ENCODE measurements at places on chromosomes 12 and 14. TPM values are rescaled to one million over a fixed set of nuclear protein-coding genes. Genes with fewer than 3 reads are reported as not detected.
A peak's percentile ranks its signal among the peaks of the same experiment; 100 is the strongest.

DNA sequence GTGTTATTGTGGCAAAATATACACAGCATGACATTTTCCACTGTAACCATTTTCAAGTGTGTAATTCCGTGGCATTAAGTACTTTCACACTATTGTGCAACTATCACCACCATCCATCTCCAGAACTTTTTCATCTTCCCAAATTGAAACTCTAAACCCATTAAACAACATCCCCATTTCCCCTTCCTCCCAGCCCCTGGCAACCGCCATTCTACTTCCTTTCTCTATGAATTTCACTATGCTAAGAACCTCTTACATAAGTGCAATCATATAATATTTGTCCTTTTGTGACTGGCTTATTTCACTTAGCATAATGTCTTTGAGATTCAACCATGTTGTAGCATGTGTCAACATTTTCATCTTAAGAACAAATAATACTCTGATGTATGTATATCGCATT, 67.8 kb upstream of the PYGL start:
- DNase-seq = no peak

Gene NTS
- not detected for total RNA-seq

- DNase-seq = no peak
Measured at GRCh38 chr14:51576117-51576430, 75.6 kb upstream of the FRMD6 start.

DNA sequence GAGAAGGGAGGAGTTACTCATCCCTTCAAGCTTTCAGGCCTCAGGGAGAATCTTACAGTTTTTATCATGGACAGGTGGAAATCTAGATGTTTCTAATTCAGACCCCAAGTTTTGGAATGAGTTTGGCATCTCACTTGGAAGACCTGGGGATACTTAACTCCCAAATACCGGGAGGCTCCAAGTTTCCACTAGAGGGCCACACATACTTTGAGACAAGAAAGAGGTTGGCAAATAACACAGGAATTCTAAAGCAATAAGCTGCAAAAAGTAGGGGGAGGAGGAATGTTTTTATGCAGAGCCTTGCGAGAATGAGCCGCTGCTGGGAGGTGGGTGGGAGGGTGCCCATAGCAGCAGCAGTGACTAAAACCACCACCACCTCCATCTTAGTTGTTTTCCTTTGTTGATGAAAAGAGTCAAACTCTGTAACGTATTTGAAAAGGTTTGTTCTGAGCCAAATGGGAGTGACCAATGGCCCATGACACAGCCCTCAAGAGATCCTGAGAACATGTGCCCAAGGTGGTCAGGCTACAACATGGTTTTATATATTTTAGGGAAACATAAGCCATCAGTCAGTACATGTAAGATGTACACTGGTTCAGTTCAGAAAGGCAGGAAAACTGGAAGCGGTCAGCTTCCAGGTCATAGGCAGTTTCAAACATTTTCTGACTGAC, 34.2 kb upstream of the RNASE1 start:
- peak; percentile 58 for DNase-seq

- DNase-seq = peak; percentile 18
Measured at GRCh38 chr14:65731933-65732506, 319.5 kb downstream of the FUT8 start.

DNA sequence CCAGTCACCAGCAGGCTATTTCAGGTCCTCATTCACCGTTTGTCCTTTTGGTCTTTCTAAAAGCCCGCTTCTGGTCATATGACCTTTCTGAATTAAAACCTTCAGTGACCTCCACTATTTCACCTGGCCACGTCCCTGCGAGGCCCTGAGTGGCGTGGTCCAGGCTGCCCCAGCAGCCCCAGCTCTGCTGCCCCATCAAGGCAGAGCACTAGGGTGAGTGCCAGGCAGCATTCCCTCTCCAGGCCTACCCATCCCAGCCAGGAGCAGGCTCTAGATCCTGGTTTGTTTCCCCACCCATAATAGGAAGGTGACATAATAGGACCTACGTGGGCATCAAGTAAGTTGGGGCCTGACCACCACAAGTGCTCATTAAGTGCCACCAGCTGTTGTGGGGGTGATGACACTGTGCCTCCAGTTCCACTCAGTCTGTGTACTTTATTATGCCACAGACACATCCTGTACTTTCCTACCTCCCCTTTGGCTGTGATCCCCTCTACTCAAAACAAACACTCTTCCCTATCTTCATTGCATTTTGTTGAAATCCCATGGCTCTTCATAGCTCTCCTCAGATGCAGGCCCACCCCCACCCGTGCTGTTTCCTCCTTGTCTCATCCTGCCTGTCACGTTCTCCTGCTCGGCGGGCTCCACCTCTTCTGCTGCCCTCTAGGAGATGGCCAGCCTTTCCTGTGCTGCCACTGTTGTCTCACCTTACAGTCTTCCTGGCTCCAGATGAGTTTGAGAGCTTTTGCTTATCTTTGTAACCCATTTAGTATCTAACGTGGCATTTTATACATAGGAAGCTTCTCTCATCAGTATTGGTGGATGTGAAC, 21.4 kb downstream of the CKB start:
- no peak for DNase-seq

DNA sequence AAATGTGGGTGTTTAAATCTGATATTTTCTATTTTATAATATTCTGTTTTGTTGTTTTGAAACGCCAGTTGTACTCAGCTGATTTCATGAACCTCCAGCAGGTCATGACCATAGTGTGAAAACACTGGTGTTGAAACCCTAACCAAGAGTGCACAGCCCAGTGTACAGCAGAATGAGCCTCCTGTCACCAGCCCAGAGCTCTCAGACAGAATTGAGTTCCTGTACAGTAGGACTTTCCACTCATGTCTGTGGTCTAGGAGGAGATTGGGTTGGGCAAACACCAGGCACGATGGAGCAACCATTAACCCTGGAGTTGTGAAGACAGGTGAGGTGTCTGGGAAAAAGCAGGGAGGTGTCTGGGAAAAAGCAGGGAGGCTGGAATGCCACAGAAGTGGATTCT, 908.8 kb downstream of the VRK1 start:
- no peak for DNase-seq

DNA sequence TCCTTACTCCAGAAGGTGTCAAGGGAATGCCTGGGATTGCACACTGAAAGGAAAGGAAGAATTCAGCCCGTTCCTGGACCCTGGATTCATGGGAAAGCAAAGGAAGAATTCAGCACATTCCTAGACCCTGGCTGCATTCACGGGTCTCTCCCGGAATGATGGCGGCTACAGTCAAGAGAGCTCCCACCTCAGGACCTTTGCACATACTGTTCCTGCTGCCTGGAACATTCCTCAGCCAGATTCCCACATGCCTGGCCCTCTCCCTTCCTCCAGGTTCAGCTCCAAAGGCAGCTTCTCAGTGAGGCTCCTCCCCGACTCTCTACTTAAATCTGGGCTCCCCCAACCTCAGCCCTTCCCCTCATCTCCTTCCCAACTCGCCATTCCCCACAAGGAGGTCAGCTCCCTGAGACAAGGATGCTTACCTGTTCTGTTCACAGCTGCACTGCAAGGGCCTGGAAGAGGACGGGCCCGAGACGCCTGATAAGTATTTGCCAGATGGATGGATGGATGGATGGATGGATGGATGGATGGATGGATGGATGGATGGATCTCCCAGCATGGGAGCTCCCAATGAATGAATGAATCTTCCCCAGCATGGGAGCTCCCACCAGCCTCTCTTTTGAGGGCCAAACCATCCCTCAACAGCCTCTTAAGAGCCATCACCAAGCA, 77.4 kb downstream of the NCOR2 start:
- DNase-seq = no peak

Gene RNASE3
- 1.4 TPM for total RNA-seq

DNA sequence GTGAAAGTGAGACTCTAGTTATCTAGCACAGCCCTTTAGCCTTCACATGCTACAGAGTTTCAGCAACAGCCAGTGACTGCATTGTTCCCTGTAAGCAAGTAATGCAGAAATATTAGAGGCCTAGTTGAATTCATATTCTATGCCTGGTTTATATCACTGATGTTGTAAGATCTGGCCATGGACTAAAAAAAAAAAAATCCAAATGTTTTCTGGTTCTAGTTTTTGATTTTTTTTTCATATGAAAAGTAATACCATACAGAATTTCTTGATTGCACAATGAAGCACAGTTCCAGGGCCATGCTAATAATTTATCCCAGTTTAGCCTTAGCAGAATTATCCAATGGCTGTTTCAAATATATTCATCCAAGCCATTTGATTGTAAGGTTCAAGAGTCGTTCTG, 341.5 kb upstream of the DDHD1 start:
- DNase-seq = no peak

Gene ENTPD5
- 9.1 TPM for total RNA-seq

DNA sequence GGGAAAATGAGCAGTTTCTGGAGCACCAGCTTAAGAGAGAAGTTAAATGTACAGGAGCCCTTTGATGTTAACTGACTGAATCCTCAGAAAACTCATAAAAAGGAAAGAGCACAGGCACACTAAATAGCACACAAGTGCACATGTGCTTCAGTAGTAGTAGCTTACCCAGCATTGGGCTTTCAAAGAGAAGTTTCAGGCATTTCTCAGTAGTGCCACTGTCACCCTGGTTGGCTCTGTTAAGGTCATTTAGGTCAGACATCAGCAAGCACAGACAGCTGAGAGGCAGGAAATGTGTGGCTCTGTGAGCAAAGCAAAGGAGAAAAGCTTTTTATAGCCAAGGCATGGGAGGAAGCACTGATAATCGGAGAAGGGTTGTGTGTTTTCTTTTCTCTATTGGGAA, 96.3 kb upstream of the HIF1A start:
- no peak for DNase-seq

Gene SLC6A13
- total RNA-seq = not detected

GRCh38 chr12:2979806-2980205, 20.6 kb downstream of the TEAD4 start:
- no peak for DNase-seq

Measured in stomach (tissue), 19 donors.